CD4-positive, alpha-beta T cell treated with Interleukin-15 for 4 hours (primary cell): ENCODE measurements at places on chromosomes 5 and 9.

- DNase-seq, result no peak
Measured at GRCh38 chr5:139094154-139095131, 103.7 kb downstream of the SIL1 start.

- peak; percentile 52 for DNase-seq
Measured at GRCh38 chr5:90264689-90265544, 144.6 kb downstream of the CETN3 start.

DNA sequence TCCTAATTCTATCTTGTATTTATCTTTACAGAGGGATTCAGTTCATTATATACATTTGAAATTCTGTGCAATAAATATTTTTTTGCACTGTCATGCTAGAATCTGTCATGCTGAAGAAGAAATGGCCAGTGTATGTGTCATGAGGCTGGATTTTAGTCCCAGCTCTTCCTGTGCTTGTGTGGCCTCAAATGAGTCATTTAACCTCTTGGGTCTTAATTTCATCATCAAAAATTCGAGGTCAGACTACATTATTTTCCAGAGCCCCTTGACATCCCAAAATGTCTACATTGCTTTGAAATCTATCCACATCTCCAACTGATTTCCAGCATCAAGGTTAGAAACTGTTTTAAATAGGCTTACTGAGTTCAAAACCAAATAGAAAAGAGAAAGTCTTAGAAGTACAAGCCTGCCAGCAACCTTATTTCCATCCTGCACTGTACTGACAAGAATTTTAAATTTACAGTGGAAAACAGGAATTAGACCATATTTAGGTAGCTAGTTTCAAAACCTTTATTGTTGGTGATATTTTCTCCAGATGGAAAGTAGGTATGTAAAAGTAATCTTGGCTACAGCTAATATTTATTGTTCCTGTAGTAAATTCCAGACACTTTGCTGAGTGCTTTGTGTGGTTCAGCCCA lies 96.7 kb upstream of the MAMDC2 start:
- no peak for DNase-seq

DNA sequence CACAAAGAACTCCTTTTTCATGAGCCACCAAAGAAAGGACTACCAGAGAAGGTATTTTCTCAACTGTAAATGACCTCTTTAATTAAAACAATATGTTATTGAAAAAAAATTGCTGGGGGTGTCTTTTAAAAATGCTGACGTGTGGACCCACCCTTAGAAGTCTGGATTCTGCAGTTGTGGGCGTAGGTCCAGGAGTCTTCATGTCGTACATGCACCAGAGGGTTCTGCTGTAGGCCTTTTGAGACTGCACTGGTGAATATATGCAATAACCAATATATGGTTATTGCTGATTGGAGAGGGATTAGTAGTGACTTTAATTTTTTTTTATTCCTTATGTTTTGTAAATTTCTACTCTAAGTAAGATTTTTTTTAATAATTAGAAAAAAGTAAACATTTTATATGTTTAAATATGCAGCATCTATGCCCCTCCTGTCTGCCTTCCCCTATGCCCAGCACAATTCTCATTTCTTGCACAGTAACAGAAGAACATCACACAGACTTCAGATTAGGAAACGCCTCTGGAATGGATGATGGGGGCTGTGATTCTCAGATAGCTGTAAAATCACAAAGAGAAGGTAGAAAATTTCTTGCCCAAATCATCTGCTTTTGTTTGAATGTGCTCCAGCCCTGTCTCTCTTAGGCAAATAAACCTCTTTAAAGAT lies 102.0 kb downstream of the PTTG1 start:
- no peak for DNase-seq

GRCh38 chr5:67209141-67209771 lies 12.7 kb upstream of the CD180 start:
- peak; percentile 84 for DNase-seq

DNA sequence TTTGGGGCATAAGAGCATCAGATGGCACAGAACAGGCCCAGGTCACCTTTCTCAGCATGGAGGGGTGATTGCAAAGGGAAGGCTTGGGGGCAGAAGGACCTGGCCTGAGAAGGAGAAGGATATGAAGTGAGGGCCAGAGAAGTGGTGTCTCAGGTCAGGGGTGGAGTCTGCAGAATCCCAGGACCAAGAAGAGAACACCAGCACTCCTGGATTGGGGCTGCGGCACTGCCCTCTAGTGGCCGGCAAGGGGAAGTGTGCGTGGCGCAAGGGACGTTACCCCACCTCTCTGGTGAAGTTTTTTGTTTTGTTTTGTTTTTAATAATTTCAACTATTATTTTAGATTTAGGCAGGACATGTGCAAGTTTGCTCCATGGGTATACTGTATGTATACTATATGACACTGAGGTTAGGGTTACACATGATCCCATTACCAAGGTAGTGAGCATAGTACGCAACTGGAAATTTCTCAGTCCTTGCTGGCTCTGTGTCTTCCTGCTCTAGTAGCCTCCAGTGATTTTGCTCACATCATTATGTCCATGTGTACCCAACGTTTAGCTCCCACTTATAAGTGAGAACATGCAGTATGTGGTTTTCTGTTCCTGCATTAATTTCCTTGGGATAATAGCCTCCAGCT lies 1548.6 kb downstream of the EFNA5 start:
- no peak for DNase-seq

- no peak for DNase-seq
Measured at GRCh38 chr9:134682026-134682425, 40.4 kb downstream of the COL5A1 start.

DNA sequence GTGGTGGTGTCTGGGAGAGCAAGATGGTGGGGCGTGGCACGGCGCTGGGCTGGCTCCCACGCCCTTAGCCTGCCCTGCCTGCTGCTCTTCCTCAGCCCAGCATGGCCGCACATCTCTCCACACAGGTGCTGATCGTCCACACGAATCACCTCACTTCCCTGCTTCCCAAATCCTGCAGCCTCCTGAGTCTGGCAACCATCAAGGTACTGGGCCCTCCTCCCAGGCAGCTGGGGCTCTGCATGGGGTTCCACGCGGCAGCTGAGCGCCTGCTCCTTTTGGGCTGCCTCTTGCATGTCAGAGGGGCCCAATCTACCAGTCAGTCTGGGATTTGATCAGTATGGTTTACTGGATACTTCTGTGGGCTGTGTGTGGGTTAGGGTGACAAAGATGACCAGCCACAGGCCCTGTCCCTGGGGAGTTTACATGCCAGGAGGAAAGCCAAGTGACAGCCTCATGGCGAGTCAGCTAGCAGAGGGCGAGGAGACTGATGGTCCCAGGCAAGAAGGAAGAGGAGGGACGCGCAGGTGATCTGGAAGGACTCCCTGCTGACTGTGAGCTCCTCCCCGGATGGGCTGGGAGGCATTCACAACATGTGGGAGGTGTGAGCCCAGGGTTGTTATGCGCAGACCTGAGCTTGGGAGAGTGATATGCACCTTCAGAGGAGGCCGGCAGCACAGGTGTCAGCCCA lies 6.0 kb downstream of the LRSAM1 start:
- no peak for DNase-seq

- DNase-seq, result no peak
Measured at GRCh38 chr5:79872291-79872690, 118.8 kb downstream of the MTX3 start.

DNA sequence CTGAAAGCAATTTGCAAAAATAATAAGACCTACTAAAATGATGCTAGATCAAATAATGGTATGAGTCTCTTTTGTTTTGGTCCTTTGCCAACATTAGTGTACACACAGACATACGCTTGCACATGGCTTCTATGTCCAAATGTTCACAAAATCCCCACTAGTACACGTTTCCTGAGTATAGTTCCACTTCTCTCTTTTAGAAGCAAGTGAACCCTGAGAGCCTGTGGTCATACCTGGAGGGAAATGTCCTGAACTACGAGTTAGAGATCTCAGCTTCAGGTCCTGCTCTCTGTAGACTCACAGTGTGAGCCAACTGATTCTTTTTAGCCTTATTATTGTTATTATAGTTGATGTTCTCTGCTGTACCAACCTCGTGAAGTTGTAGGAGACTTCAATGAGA lies 47.3 kb upstream of the ACTBL2 start:
- DNase-seq, result no peak

- DNase-seq, result no peak
Measured at GRCh38 chr5:88238732-88239131, 29.9 kb downstream of the TMEM161B start.

GRCh38 chr5:149559706-149560105 lies 8.5 kb upstream of the CSNK1A1 start:
- no peak for DNase-seq

- no peak for DNase-seq
Measured at GRCh38 chr9:10050016-10050415, 562.8 kb downstream of the PTPRD start.

- DNase-seq, result no peak
Measured at GRCh38 chr5:156438076-156438475, 111.1 kb downstream of the SGCD start.

GRCh38 chr5:176535101-176535663 lies 2.0 kb downstream of the RNF44 start:
- DNase-seq, result peak; percentile 52

DNA sequence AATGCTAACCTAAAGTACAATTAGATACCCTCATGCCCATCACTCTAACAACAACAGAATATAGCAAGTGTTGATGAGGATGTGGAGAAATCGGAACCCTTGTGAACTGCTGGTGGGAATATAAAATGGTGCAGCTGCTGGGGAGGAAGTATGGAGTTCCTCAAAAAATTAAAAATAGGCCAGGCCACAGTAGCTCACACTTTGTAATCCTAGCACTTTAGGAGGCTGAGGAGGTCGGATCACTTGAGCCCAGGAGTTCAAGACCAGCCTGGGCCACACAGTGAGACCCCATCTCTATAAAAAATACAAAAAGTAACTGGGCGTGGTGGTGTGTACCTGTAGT lies 18.0 kb upstream of the MRNIP start:
- DNase-seq, result no peak

DNA sequence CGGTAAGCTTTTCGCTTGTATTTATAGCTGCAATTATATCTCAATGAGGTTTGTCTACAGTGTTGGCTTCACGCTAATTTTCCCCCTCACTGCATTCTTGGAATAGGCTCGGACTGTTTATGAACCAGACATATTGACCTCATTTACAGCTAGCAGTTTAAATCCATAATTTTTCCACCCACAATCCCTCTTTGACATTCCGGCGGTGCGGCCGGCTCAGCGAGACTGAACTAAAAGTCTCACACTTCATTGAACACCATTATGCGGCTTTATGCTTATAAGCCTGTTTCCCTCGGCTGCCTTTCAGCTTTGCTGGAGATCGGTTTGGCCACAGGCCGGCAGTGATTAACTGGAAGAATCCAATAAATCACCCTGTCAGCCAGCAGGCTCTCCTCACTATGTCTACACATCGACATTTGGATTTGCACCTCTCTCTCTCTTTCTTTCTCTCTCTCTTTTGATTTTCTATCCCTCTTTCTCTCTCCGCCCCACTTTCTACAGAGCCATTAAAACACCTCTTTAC lies 315.0 kb upstream of the TLE4 start:
- no peak for DNase-seq

DNA sequence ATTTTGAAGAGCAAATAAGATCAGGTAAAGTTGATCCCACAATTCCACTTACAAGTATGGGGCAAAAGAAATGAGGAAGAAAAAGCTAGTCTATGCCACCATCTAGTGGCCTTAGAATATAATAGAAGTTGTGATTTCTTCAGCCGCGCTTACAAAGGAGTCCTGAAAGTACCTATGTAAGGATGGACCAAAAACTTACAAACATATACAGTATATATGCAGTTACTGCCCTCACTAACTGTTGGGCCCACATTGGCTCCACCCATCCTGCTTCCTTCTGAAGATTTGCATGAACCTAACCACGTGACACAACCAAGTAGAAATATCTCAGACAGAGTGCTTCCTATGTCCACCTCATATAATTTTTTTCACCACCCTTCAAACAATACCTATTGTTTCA lies 11.7 kb upstream of the OR13D1 start:
- DNase-seq, result peak; percentile 4

DNA sequence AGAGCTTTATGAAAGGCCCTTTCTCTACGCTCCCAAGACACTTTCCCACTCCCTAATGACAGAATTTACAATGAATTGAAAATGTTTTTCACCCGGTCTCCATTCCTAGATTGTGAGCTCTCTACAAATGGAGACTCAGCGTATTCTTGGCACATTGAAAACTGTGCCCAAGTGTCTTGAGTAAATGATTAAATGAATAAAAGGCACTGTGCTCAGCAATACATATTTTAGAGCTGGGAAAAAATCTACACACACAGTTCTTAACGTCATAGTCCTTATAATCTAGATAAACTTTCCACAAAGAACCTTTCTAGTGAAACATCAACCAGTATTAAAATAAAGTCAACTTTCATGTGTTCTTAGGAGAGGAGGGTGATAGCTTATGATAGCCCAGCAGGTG lies 634.0 kb downstream of the RAB3C start:
- DNase-seq, result no peak

- DNase-seq, result no peak
Measured at GRCh38 chr9:89518466-89519365, 20.8 kb upstream of the SEMA4D start.

- DNase-seq, result no peak
Measured at GRCh38 chr5:109823597-109823996, 133.9 kb downstream of the MAN2A1 start.

DNA sequence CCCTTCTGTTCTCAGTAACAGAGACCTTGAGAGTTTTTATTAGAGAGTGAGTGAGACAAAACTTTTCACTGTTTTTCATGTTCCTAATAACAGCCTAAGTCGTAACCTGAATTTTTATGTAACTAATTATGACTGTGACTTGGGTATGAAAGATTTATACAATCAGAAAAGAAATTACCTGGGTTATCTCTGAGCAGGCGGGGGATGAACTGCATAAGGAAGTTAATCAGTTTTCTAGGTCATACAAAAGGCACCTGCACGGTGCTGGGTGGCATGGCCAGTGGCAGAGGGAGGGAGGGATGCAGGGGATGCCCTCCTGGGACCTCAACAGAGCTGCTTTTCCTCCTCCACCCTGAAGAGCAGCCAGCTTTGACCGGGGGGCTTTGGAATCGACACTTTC lies 219.8 kb downstream of the HSPA4 start:
- DNase-seq, result no peak

DNA sequence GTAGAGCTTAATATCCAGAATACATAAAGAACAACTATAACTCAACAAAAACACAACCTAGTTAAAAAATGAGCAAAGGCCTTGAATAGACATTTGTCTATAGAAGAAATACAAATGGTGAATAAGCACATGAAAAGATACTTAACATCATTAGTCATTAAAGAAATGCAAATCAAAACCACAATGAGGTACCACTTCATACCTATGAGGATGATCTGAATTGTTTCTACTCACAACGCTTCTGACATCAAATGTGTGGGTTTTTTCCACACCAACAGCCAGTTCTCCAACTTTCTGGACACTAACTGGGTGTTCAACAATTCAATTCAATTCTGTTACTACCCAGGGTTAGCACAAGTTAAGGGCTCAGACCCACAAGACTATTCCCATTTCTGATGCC lies 22.0 kb downstream of the SREK1IP1 start:
- no peak for DNase-seq

DNA sequence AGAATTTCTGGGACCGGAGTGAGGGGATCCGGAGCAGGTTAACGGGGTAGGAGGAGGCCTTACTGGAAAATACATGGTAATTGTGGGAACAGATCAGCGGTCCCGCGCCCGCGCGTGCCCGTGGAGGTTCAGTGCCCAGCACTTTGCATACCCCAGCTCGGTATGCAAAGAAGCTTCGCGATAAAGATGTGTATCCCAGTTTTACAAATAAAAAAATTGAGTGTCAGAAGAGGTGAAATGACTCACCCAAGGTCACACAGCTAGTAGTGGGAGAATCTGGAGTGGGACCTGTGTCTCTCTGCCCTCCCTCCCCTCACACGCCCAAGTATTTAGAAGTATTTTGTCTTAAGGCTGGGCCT lies 967 bp downstream of the NEURL1B start:
- no peak for DNase-seq
